ENCODE measurements at places on chromosomes 16 and 17.
A peak's percentile ranks its signal among the peaks of the same experiment; 100 is the strongest.

- DNase-seq, result no peak
These were observed 515 bp downstream of the SUMO2 start for GRCh38 chr17:75182319-75182568.

DNA sequence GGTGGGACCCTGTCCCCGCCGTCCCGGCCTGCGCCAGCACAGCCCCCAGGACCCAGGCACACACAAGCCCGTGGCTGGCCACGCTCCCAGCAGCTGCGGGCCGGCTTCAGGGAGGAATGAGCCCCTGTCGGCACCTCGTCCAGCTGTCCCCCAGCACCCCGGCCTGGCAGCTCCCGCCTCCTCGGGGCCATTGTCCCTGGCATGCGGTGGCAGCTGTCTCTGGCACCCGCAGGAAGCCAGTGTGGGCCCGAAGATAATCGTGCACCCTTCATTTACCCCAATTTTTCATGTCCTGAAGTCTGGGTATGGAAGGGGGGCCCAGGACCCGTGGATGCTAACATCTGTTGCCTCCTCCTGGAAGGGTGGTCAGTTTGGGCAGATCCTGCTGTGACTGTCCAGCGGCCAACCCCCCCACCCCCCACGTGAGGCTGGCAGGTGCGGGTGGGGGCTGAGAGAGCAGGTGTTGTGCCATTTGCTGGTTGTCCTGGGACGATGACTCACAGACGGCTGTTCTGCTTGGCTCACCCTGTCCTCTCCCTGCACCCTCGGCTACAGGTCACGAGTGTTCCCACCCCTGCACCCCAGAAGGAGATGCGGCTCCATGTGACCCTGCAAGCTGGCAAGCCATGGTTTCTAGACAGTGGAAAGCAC lies 4.0 kb upstream of the LMF1 start:
- no peak for DNase-seq

- DNase-seq, result no peak
These were observed 81.7 kb upstream of the SDK2 start for GRCh38 chr17:73725794-73726515.

GRCh38 chr16:15510992-15511391 lies 76.6 kb downstream of the BMERB1 start:
- no peak for DNase-seq

DNA sequence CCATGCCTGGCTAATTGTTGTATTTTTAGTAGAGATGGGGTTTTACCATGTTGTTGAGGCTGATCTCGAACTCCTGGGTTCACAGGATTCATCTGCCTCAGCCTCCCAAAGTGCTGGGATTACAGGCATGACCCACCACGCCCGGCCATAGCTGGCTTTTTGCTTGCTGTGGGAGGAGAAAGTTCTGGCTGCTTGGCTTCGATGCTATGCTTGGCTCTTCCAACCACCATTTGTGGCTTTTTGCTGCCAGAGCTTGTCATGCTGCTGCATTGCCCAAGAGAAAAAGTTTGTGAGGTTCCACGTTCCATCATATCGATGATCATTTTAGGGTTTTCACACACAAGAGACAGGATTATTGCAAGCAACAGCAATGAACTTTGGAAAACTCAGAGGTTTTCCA lies 16.2 kb downstream of the BMERB1 start:
- no peak for DNase-seq

DNA sequence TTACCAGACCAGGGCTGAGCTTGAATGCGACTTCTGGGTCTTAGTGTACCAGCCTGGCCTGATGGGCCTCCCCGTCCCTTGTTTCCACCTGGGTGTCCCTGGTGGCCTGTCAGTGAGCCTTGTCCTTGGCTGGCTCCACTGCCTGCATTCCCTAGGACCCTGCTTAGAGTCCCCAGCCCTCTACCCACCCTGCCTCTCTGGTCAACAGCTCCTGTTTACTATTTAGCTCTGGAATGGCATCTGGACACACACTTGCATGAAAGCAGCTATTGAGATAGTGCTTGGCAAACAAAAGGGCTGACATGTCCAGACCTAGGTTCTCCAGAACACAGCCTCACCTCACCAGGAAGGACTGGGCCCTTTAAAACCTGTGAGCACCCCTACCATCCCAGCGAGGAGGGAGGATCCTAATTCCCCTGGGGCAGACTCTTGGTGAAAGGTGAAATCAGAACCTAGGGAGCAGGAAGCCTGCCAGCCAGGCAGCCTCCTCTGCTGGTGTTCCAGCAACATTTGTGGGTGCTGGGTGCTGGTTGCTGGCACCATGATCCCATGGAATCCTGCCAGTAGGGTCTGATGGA lies 38.8 kb downstream of the RAI1 start:
- DNase-seq, result no peak

DNA sequence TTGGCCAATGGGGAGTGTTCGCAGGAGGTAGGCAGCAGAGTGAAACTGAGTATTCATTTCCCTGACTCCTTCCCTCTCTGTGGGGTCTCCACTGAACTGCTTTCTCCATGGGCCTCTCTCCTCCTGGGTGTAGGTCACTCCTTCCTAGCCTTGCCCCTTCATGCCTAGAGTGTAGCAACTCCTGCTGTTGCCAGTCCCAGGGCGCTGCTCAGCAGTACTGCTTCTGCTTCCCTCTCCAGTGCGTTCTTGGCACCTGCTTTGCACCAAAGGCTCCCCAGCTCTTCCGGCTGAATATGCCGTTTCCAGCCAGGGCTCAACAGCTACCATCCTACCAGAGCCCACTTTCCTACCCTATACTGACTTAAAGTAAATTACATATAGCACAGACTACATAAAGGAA lies 92.2 kb downstream of the MAF start:
- DNase-seq, result no peak

- DNase-seq, result no peak
These were observed 26.1 kb downstream of the LGALS3BP start for GRCh38 chr17:78953356-78954350.

GRCh38 chr17:57109393-57110151 lies 24.5 kb downstream of the AKAP1 start:
- DNase-seq, result peak; percentile 25

DNA sequence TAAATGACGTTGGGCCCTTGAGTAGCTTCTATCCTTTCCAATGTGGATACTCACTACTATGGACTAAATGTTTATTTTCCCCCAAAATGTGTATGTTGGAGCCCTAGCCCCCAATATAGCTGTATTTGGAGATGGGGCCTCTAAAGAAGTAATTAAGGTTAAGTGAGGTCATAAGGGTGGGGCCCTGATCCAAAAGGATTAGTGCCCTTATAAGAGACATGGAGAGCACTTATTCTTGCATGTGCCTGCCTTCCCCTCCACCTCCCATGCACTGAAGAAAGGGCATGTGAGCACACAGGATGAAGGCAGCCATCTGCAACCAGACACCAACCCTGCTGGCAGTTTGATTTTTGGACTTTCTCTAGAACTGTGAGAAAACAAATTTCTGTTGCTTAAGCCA lies 115.7 kb upstream of the MED13 start:
- no peak for DNase-seq

GRCh38 chr17:19448341-19449268 lies 37.6 kb downstream of the RNF112 start:
- peak; percentile 95 for DNase-seq

DNA sequence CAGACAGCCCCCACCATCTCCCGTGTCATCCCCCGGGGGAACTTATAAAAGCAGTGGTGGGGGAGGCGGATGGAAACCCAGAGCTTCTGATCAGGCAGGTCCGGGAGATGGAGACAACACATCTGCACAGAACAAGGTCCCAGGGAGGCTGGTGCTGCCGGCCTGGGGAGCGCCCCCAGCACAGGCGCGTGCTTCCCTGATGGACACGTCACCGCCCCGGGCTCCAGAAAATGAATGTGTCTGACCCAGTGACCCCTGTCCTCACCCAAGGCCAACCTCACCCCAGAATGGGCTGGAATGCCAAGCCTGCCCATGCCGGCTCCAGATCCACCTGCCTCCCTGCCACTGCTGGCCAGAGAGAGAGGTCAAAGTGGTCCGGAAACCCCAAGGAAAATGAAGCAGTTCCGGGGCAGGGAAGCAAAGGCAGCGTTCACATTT lies 12.5 kb downstream of the SLC7A5 start:
- no peak for DNase-seq

DNA sequence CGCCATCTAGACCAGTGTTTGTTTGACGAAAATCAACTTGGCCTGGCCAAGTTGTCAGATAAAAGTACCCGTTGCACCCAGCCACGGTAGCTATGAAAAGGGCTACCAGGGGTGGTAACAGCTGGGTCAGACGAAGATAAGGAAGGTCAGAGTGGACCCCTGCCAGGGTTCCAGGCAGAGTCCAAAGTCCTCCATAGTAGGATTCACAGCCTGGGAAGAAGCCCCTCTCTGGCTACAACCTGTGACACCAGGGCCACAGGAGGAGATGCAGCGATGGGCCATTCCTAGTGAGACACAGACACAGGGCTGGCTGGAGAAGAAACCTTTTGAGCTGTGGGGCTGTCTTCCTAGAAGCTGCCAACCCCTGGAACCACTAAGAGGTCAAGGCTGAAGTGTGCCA lies 39.3 kb downstream of the MEAK7 start:
- DNase-seq, result peak; percentile 7

- DNase-seq, result peak; percentile 28
These were observed 2.7 kb upstream of the CCDC57 start for GRCh38 chr17:82215095-82215971.

GRCh38 chr16:3149630-3150345 lies 15.0 kb downstream of the ZNF213 start:
- peak; percentile 50 for DNase-seq

DNA sequence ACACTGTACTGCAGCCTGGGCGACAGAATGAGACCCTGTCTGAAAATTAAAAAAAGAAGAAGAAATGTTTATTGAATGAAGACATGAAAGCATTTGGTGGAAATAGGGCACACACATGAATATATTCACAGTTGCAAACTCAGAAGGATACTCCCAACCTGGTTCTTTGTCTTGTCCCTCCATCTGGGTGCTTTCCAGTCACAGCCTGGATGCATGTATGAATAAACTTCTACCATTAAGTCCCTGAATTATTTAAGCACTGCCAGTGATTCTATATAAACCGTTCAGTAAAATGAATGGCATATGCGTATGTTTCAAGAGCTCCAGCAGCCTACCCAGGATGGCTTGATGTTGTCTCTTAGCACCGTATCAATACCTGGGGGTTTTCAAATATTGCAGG lies 591.1 kb downstream of the WWOX start:
- DNase-seq, result no peak

DNA sequence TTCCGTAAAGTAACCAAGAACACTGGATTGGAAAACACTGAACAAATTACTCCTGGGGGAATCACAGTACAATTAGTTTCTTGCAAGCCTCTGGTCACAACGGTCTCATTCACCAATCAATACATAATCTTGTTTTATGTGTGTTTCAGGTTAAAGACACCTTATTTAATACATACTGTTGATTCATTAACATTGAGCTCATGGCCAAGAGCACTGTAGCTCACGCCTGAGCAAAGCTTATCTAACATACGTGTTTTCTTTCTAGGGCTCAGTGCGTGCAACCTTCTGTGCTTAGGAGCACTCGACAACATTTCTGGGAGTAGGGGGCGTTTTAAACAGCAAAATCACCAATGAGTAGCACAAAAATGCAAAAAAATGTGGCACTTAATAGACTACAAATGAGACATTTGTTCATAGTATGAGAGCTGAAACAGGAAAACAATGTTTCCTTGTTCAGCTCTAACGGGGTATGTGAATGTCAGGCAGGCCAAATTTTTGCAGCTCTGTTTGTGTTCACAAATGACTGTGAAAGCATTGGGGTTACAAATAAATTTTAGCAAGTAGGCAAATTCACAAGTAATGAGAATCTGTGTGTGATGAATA lies 206.2 kb downstream of the CNTNAP4 start:
- DNase-seq, result peak; percentile 79

GRCh38 chr17:8832711-8833352 lies 33.7 kb upstream of the MFSD6L start:
- peak; percentile 48 for DNase-seq

GRCh38 chr17:70028397-70028796 lies 46.6 kb upstream of the KCNJ16 start:
- no peak for DNase-seq

DNA sequence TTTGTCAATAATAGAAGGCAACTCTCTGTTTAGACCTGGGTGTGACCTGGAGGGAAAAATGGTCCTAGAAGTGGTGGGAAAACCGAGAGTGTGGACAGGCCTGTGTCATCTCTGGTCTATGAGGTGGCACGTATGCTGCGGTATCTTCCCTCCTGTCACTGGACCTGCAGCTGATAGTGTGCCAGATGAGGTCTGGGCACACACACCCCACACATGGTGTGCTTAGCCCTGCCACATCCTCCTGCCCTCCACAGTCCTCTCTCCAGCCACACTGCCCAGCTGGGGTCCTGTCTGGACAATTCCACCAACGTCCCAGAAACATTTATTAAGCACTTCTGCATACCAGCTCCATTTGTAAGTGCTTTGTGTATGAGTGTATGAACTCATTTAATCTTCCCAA lies 37.2 kb downstream of the GLP2R start:
- no peak for DNase-seq

DNA sequence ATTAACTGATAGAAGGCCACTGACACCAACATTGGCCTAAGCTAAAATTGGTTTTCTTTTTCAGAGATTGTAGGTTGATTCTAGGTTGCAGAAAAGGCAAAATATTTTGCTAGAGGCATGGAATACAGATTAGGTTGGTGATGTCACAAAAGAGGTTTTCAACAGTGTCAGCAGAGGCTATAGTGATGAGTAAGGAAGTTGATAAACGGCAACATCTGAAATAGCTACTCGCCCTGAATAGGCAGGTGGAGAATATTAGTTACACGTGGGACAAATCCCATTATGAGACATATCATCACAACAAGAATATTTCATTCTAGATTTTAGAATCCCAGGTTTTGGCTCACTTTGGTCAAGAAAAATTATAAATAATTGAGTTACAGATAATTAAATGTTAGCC lies 1.5 kb upstream of the TOM1L1 start:
- no peak for DNase-seq

- no peak for DNase-seq
These were observed 137.3 kb upstream of the CIBAR2 start for GRCh38 chr16:85249418-85250146.

- DNase-seq, result no peak
These were observed 13.0 kb downstream of the APPBP2 start for GRCh38 chr17:60513014-60513413.

DNA sequence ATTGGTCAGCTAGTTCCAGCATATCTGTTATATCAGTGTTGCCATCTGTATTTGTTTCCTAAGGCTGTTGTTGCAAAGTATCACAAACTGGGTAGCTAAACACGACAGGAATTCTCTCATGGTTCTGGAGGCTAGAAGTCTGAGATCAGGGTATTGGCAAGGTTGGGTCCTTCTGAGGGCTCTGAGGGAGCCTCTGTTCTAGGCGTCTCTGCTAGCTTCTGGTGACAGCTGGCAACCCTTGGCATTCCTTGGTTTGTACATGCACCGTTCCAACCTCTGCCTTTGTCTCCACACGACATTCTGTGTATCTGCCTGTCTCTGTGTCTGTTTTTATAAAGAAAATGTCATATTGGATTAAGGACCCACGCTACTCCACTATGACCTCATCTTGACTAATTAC lies 219.9 kb upstream of the NLRP1 start:
- DNase-seq, result no peak

- DNase-seq, result no peak
These were observed 216.9 kb downstream of the IRX3 start for GRCh38 chr16:54069601-54070239.

Measured in SK-MEL-5 (cell line).